ENCODE measurements at places on chromosomes 2 and 18.

DNA sequence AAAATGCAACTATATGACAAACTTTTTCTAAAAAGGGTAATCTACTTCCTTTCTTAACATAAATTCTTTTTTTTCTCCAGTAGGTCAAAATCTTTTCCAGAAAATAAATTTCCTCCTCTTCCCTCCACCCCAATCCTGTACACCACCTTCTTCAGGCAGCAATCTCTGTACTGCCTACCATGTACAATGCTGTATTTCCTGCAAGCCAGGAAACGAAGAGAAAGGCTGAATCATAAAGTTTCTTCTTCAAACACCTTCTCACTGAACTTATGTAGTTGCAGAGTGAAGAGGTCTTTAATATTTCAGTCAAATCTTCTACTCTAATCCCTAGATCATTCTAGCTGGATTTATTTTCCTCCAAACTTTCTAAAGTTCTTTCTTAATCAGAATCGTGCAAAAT lies 18.2 kb upstream of the C2orf66 start:
- DNase-seq, result no peak

- no peak for DNase-seq
Measured at GRCh38 chr2:178863856-178864620, 56.8 kb upstream of the TTN start.

- DNase-seq, result no peak
Measured at GRCh38 chr18:79819968-79820351, 22.2 kb downstream of the KCNG2 start.

DNA sequence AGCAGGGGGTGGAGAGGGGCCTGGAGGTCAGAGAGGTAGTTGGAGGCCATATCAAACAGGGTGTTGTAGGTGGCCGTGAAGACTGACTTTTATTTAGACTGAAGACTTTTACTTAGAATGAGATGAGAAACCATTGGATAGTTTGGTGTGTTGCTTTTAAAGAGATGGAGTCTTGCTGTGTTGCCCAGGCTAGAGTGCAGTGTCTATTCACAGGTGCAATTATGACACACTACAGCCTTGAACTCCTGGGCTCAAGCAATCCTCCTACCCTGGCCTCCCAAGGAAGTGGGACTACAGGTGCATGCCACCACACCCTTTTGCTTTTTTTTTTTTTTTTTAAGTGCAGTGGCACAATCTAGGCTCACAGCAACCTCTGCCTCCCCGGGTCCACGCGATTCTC lies 2.5 kb upstream of the LRPPRC start:
- no peak for DNase-seq

DNA sequence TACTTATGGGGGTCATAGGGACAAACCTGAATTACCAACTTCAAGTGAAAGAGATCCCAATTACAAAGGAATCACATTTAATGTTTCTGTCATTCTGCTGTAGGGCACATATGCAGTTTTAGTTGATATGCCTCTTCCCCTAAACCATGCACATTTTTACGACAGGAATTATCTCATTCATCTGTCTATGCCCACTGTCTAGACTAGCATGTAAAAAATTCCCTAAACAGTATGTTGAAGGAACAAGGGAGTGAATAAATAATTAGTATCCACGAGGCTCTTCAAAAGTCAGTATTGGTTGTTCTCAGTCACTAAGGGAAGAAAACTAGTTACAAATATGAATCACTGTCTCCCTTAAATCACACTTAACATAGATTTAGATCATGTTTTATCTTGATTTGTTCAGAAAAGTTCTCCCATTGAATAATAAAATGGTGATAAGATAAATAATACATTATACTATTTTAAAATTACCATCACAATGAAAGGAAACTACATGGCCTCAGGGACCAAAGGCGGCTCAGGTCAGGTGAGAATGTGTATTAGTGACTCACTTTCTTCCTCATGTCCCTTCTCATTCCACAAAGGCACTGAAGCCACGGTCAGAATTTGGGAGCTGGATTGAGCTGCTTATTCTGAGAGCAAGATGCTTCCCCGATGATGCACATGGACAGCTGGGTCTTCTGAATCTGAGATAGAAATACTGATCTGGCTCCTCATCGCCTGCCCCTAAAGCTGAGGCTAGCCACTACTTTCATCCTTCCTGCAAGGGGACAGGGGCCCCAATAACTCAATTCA lies 29.1 kb downstream of the DYM start:
- DNase-seq, result no peak

GRCh38 chr2:104871972-104872865 lies 18.3 kb downstream of the POU3F3 start:
- DNase-seq, result no peak

DNA sequence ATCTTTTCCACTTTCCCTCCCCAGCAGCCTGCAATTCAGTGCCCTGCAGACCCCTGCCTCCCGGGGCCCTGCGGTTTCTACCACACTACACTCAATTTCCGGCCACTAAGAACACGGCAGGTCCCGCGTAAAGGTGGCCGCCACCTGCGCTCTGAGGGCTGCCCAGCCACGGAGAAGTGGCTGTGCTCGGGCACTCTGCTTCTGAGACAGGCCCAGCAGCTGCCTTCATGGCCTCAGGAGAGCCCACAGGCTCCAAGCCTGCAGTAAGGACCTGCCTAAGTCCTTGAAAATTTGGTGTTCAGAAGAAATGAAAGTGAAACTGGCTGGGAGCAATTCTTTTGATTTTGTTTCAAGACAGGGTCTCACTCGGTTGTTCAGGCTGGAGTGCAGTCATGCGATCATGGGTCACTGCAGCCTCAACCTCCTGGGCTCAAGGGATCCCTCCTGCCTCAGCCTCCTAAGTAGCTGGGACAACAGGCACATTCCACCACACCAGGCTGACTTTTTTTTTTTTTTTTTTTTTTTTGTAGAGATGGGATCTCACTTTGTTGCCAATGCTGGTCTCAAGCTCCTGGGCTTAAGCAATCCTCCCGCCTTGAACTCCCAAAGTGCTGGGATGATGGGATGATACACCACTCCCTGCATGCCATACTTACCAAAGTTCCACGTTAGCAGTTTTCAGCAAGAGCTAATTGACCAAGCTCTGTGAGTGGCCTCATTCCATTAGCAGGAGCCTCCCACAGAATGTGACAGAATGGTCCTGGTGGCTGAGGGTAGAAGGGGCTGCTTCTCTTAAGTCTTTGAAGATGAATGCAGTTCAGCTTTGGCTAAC lies 14.6 kb upstream of the ALPP start:
- DNase-seq, result peak; percentile 34

GRCh38 chr2:176961775-176962619 lies 250.6 kb upstream of the HNRNPA3 start:
- DNase-seq, result no peak

GRCh38 chr18:58511306-58511705 lies 117.6 kb downstream of the ALPK2 start:
- DNase-seq, result no peak

- DNase-seq, result no peak
Measured at GRCh38 chr2:160363055-160363454, 130.6 kb downstream of the RBMS1 start.

DNA sequence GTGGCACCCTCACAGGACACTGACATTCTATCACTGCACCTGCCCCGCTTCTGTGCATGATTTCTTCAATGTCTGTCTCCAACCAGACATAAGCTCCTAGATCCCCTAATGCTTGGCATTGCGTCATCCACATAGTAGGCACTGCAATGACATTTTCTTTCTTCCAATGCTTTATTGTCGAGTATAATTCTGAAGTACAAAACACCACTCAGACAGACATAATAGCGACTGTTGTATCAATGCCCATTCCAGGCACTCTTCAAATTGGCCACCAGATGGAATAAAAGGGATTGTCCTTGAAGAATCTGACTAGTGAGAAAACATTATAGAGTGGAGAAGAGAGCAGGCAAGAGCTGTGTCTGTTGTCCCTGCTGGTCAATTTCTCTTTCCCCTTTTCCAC lies 89.0 kb downstream of the LPIN1 start:
- no peak for DNase-seq

DNA sequence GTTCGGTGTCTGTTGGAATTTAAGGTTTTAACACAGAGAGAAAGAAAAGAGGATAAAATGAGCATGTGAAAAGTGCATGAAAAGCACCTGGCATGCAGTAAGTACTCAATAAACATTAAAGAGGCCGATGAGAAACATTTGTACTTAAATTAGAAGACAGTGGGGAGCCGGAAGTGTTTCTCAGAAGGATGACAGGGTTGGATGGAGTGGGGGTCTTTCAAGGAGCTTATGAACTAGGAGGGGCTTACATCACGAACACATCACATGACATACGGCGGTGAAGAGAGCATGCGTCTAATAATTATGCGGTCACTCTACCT lies 83.8 kb upstream of the FZD7 start:
- DNase-seq, result no peak

DNA sequence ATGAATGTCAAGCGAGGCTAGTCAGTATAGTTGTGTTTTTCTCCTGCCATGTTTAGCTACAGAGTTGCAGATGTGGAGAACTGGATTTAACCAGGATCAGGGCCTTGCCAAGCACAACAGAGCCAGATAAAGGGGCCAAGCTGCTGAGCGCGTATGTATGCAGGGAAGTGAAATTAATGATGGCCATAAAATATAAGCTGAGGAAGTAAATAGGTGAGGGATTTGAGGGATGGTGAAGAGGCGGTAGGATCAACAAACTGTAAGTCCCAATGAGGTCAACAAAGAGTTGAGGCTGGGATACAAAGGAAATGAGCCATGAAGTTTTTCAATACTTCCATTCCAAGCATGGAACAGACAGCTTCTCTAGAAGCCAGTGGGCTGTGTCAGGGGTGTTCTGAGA lies 10.6 kb downstream of the LRP2 start:
- DNase-seq, result no peak

GRCh38 chr2:164984428-164984827 lies 29.1 kb upstream of the SLC38A11 start:
- no peak for DNase-seq

DNA sequence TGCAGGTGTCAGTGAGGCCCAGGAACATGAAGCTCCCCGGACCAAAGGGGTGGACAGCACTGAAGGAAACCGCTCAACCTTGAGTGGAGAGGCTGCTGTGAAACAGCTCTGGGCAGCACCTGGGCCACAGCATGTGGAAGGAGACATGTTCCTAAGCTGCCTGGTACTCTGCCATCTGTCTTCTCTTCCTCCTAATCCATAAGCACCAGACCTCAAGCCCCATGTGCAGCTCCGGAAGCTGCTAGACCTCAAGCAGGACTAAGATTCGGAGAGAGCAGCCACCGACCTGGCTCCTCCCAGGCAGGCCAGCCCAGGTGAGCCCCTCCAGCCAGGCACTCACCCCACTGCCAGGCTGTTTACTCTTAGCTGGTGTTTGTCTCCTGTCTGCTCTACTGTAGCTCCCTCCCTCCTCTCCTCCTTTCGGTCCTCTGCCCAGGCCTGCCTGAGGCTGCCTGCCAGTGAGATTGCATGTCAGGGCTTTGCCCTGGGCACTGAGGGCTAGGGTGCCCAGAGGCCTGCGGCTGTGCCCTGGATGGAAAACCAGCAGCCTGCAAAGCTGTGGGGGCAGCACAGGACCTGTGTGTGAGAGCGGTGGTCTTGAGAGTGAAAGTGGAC lies 53.7 kb downstream of the BCL11A start:
- no peak for DNase-seq

- DNase-seq, result no peak
Measured at GRCh38 chr18:396556-396955, 103.9 kb downstream of the COLEC12 start.

DNA sequence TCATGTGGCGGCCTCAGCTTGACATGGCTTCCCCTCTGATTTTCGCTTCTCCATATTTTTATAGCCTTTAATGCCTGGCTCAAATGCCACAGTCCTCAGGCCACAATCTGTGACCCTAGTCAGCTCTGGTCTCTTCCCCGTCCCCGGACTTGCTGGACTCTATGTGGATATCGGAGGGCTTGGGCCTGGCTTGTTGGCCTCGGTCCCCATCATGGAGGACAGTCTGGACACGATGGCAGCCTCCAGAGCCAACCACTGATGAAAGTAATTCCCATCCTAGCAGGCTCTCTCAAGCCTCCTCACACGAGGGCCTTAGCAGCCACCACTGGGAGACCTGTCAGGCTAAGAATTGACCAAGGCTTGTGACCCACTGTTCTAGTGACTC lies 61.6 kb downstream of the LPIN1 start:
- no peak for DNase-seq

- DNase-seq, result no peak
Measured at GRCh38 chr2:9830685-9831410, 12.4 kb upstream of the TAF1B start.

GRCh38 chr2:95391641-95392310 lies 10.7 kb upstream of the FAHD2A start:
- DNase-seq, result peak; percentile 24

DNA sequence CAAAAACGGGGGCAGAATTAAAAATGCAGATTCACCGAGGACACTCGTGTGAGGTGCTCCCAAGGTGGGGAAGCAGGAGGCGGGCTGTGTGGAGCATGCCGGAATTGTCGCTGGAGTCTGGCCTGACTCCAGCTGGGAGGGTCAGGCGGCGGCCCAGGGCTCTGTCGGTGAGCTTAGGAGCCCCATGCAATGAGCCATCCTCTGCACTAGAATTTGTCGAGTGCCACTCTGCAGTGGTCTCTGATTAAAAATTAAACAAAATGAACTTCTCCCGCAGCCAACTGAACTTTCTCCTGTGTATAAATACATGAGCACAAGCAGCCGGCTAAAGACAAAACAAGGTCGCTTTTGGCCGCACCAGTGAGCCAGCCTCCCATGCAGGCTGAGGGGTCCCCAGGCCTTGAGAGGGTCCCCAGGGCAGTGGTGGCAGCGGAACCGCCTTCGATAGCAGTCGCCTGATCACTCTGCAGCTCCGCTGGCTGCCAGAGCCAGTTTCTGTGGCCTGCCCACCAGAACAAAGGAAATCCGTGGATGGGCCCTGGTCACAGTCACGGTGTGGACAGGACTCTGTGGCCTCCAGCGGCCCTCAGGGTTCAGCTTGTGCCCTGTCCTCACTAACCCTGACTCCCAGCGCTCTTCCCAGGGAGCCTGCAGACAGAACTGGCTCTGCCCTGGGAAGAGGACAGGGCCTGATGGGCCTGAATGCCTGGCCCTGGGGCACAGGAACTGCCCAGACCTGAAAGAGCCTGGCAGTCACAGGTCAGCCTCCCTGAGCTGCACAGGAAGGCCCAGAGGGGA lies 201.3 kb downstream of the EIPR1 start:
- no peak for DNase-seq

GRCh38 chr2:220033546-220033945 lies 406.1 kb downstream of the SLC4A3 start:
- no peak for DNase-seq

All from RWPE2 (cell line).